ENCODE measurements at places on chromosomes 2 and 18.

GRCh38 chr18:12121175-12122042 lies 27.8 kb downstream of the ANKRD62 start:
- DNase-seq, result peak; percentile 28

DNA sequence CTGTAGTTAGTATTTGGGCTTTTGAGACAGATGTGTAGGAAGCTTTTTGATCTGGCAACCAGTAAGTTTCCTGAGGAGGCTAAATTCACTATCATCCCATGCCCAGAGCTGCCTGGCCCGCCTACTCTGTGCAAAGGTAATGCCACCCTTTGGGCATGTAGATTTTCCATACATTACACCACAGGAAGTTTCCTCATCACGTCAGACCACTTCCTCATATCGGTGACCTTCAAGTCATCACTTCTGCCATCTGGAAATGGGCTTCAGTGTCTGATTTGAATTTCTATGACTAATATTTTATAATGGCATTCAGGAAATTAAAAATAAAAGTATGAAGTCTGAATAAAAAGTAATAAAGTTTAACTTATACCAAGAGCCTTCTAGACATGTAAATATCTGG lies 825.4 kb downstream of the DCDC2C start:
- no peak for DNase-seq

DNA sequence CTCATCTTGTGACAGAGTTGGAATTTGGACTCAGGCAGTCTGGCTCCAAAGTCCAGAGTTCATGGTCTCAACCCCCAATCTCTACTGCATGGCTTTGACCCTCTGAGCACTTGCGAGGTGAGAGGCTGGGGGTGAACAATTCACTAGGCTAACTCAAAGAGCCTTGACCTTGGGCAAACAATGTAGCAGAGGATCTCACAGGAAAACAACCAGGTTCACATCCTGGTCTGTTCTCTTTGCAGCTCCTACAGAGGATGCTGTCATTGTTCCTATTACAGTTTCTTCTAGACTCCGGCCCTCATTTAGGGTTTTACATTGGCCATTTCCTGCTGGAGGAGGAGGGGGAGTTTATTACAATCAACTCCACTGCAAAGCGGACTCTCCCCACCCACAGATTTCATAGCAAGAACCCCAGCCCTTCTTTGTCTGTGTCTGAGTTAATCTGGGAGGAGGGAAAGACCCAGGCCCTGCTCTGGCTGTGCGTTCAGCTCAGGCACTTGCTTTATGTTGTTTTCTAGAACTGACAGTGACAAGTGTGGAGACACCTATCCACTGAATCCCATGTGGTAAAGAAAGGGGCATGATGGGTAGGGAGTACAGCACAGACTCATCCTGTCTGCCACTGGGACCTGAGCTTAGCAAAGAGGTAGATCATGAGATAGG lies 101.6 kb downstream of the LBH start:
- peak; percentile 10 for DNase-seq

DNA sequence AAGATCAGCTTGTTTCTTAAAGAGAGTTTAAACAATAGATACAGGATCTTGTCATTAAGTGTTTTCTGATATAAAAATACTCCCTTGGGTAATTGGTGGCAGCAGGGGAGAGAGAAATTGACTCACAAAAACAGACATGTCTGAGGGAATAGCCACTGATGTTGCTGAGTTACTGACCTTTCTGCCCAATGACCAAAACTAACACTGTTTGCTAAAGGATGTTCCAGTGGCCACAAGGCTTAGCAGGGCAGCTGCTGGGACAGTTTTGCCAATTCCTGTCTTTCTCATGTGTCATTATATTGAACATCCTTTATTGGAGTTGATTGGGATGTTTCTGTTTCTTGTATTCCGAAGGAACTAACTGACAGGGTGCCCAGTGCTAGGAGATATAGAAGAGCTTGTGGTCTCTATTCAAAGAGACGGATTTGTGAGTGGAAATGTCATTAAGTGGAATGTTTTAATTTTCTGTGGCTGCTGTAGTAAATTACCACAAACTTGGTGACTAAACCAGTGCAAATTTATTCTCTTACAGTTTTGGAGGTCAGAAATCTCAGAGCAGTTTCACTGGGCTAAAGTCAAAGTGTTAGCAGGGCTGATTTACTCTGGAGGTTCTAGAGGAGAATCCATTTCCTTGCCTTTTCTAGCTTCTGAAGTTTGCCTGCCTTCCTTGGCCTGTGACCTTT lies 124.8 kb upstream of the RMDN2 start:
- DNase-seq, result no peak

DNA sequence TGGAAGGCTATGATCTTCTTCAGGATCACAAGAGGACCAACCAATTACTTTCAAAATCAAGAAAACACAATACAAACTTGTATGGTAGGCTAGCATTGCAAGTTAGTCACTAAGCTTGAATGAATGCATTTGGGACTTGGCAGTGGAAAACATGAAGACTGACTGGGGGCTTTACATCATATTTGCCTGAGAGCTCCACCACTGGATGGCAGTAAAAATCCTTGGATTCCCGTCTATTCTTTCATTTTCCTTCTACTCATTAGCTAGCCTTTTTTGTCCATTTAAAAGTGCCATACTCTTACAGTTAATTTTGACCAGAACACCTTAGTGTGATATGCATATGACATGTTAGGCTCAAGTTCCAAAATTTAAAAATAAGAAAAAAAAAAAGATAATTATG lies 63.5 kb upstream of the RASGRP3 start:
- DNase-seq, result peak; percentile 85

DNA sequence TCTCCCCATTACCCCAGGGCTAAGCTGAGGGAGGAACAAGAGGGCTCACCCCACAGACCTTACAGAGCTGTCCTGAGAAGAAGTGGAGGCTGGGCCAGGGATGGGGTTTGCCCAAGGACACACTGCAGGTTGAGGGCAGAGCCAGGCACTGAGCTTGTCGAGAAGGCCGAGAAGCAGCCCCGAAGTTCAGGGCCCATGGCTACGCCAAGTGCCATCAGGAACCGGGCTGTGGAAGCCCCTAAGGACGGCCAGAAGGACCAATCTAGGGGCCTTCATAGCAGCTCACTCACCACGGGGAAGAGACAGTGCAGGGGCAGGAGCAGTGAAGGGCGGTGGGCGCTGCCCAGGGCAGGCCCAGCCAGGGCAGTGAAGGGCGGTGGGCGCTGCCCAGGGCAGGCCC lies 18.6 kb upstream of the AGXT start:
- DNase-seq, result no peak

DNA sequence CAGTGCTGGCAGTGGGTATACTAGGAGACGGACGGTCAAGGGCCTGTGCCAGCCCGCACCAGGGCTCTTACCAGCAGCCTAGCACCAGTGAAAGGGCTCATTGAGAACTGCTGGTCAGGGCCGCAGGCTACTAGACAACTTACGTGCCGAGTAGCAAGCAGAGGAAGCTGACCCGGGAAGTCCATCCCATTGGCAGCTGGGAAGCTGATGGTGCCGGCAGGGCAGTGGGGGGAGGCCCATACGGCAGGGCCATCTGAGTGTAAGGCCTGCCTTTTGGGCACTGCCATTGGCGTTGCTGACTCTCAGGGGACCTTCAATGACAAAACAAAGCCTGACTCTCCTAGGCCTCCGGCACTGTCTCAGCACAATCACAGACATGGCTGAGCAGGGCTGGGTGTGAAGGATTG lies 20.6 kb downstream of the EFR3B start:
- DNase-seq, result no peak
